ENCODE measurements at places on chromosomes 12 and 14. TPM values are rescaled to one million over a fixed set of nuclear protein-coding genes. Genes with fewer than 3 reads are reported as not detected.

GRCh38 chr14:24131549-24131966 lies 1.1 kb downstream of the FITM1 start:
- DNase-seq, result no peak

Gene REC8
- 57.9 TPM for total RNA-seq

Gene DPF3
- total RNA-seq, result 0.62 TPM

Gene C14orf132
- total RNA-seq, result 3.4 TPM

- DNase-seq, result no peak
Measured at GRCh38 chr12:18045446-18045992, 44.5 kb downstream of the RERGL start.
